Right atrium auricular region (tissue), 2 donors: ENCODE measurements at places on chromosomes 1 and 21. TPM values are rescaled to one million over a fixed set of nuclear protein-coding genes. Genes with fewer than 3 reads are reported as not detected.
A peak's percentile ranks its signal among the peaks of the same experiment; 100 is the strongest.

Gene CLCA4
- not detected for total RNA-seq

Gene HTR6
- not detected for total RNA-seq

- H3K4me3 ChIP-seq = no peak overlapping the region
- no peak for DNase-seq
- H3K36me3 ChIP-seq = no peaks in the 10 kb centered on the region
- H3K27ac ChIP-seq = no peak overlapping the region
- H3K4me1 ChIP-seq = no peaks in the 10 kb centered on the region
Measured at GRCh38 chr21:21175798-21176334, 177.7 kb downstream of the NCAM2 start.

DNA sequence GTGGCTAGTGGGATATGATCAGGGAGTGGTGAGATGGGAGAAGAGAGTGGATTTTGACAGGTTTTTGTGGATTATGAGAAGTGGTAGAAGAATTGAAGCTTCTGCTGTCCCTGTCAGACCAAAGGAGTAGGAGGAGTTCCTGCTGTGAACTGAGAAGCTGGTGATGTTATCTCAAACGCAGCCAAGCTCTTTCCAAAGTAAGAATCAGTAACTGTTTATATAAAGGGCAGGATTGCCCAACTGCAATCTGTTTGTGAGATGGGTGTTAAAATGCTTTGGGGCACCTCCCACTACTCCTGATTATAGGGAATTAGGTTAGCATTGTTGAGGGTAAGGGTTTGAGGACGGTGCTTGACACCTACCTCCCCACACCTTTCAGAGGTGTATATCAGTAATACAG lies 60.5 kb upstream of the USP25 start:
- H3K4me3 ChIP-seq = no peak overlapping the region
- no peaks in the 10 kb centered on the region for H3K27me3 ChIP-seq
- no peak for DNase-seq
- H3K4me1 ChIP-seq = no peaks in the 10 kb centered on the region
- H3K36me3 ChIP-seq = no peaks in the 10 kb centered on the region

DNA sequence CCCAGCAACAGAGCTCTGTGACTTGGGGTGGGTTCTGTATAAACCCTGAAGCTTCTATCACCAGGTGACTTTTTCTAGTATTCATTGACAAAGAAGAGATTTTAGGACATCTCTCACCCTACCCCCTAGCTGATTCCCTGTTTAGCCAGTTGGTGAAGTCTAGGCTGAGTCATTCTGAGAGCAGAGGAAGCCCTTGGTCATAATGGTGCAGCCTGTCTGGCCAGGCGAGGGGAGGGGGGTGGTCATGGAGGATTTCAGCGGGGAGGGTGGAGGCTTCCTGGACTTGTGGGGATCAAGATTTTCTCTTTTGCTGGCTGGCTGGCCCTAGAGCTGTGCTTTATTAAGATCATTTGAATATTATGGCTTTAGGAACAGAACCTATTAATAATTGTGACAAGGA lies 262.6 kb downstream of the CAMTA1 start:
- H3K4me1 ChIP-seq = no peaks in the 10 kb centered on the region
- H3K36me3 ChIP-seq = no peaks in the 10 kb centered on the region
- no peak overlapping the region for H3K27ac ChIP-seq
- no peak for DNase-seq

- no peaks in the 10 kb centered on the region for H3K36me3 ChIP-seq
- H3K4me3 ChIP-seq = no peak overlapping the region
- H3K4me1 ChIP-seq = no peaks in the 10 kb centered on the region
- no peaks in the 10 kb centered on the region for H3K27me3 ChIP-seq
- no peak overlapping the region for H3K27ac ChIP-seq
- DNase-seq = no peak
Measured at GRCh38 chr1:57770772-57771171, 346.9 kb upstream of the DAB1 start.

- H3K27ac ChIP-seq = peak overlapping the region; percentile 49
- H3K36me3 ChIP-seq = no peaks in the 10 kb centered on the region
- no peaks in the 10 kb centered on the region for H3K27me3 ChIP-seq
- H3K4me3 ChIP-seq = peak overlapping the region; percentile 32
- peak; percentile 83 for DNase-seq
Measured at GRCh38 chr1:27668808-27669723, 2.9 kb downstream of the IFI6 start.

DNA sequence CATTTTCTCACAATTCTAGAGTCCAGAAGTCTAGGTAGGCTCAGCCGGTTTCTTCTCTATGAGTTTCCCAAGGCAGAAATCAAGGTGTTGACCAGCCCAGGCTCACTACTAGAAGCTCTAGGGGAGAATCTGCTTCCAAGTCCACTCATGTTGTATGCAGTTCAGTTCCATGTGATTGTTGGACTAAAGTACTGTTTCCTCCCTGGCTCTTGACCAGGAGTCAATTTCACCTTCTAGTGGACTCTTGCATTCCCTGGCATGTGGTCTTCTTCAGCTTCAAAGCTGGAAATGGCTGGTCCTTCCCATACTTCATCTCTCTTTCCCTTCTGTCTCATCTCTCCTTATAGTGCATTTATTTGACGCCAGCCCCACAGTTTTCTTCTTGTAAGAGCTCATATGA lies 153.4 kb downstream of the KCNT2 start:
- H3K27ac ChIP-seq = no peak overlapping the region
- H3K27me3 ChIP-seq = no peaks in the 10 kb centered on the region
- no peak overlapping the region for H3K4me3 ChIP-seq
- no peaks in the 10 kb centered on the region for H3K4me1 ChIP-seq
- DNase-seq = no peak
